Fibroblast of upper back skin (primary cell): ENCODE measurements at places on chromosomes 1 and 21.

DNA sequence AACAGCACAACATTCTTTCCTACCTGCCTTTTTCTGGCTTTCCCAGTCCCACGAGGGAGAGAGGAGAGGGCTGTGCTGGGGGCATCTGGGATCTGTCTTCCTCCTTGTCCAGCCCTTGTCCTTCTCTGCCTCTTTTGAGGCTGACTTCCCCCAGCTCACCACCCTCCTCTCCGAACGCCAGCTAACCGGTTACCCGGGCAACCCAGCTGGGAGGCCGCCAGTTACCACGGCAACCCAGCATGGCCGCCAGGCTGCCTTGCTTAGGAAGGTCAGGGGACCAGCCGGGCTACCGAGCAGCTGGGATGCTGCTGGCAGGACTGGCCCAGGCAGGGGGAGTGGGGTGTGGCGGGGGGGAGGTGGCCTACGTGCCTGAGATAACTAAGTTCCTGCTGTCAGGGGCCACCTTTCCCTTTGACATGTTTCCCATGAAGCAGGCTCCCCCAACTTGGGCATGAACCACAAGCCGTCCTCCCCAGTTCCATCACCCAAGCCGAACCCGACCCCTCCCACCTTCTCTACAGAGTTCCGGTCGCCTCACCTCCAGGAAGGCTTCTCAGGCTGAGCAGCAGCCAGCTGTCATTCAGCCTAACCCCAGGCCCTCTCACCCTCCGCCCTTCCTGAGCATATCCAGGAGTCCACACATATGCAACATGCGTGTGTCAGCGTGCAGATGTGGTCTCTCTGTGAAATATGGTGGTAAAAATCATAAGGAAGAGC lies 8.7 kb downstream of the PLEKHA6 start:
- peak; percentile 68 for DNase-seq

GRCh38 chr1:12598974-12599373 lies 19.0 kb downstream of the DHRS3 start:
- no peak for DNase-seq

- DNase-seq = peak; percentile 42
Measured at GRCh38 chr1:223670458-223671159, 5.1 kb upstream of the CAPN8 start.

DNA sequence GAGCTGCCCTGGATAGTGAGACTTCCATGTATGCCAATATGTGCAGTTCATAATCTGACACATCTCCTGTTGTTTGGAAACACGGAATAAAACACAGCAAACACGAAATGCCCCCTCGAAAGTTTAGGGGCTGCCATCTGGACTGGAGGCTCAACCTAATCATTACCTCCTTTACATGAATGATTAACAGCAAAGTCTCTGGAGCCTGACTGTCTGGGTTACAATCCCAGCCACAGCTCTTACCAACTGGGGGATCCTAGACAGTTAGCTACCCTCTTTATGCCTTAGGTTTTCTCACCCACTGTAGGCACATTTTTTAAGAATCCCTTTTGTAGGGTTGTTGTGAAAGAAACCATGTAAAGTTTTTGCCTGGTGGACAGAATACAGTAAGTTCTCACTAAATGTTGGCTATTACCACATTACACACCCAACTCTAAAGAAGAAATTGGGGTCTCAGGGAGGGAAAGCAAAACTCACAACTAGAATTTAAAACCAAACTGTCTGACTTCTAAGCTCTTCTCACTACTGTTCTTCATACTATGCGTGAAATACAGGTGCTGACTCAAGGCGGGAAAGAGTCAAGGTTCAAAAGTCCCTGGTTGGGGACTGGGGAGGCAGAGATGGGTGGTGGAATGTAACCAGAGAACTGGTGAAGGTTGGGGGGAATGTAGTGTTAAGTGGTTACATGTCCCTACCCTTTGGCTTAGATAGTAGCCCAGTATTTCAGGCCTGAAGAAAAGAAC lies 24.2 kb downstream of the CYP4A22 start:
- DNase-seq = no peak

GRCh38 chr1:8503842-8504241 lies 185.9 kb downstream of the SLC45A1 start:
- DNase-seq = no peak

DNA sequence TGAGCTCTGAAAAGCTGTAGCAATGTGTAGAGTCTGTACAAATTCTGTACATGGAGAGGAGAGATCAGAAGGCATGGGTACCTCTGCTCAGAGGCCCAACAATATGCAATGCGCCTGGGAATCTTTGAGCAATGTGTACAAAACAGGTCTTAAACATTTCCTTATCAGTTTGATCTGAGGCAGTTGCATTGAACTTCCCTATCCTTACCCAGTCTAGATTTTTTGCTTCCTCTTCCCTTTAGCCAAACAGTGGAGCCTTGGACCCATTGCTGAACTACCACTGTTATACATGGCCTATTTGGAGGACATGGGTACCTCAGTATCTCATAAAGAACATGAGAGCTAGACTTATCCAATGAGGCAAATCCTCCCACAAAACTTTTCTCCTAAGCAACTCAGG lies 12.6 kb upstream of the MNDA start:
- DNase-seq = no peak
